ENCODE measurements at places on chromosomes 3 and 15. TPM values are rescaled to one million over a fixed set of nuclear protein-coding genes. Genes with fewer than 3 reads are reported as not detected.

Gene SLC28A2
- not detected for total RNA-seq

DNA sequence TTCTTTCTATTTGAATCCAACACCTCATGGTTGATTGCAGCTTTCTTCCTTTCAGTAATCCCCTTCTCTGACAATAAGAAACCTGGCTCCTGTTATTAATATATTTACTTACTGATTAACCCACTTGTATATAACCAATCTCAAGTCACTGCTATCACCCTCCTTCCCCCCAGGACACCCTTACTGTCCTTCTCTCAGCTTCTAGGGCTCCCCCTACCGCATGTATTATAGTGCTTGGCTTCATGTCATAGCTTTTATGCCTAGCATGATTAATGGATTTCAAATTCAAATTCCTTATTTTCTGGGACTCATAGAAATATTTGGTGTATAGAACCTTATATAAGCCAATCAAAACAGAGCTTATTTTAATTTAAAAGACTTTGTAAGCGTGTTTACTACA is 75.7 kb upstream of the BNIP2 start:
- no peak overlapping the region for H3K27ac ChIP-seq
- no peak overlapping the region for H3K4me3 ChIP-seq
- DNase-seq, result no peak
- no peaks in the 10 kb centered on the region for H3K36me3 ChIP-seq
- H3K4me1 ChIP-seq, result no peaks in the 10 kb centered on the region

Gene SRGAP3
- total RNA-seq, result 1.4 TPM

GRCh38 chr15:74038707-74039655 is 43.4 kb downstream of the GOLGA6A start:
- H3K4me1 ChIP-seq, result peaks cover 30% of the 10 kb centered on the region
- peaks cover 25% of the 10 kb centered on the region for H3K36me3 ChIP-seq
- H3K4me3 ChIP-seq, result no peak overlapping the region
- no peaks in the 10 kb centered on the region for H3K27me3 ChIP-seq
- peak; percentile 77 for DNase-seq
- H3K27ac ChIP-seq, result peak overlapping the region; percentile 79

Gene SLC6A11
- total RNA-seq, result not detected

Gene SNURF
- 8.1 TPM for total RNA-seq
